ENCODE measurements at places on chromosomes 6 and 20.

DNA sequence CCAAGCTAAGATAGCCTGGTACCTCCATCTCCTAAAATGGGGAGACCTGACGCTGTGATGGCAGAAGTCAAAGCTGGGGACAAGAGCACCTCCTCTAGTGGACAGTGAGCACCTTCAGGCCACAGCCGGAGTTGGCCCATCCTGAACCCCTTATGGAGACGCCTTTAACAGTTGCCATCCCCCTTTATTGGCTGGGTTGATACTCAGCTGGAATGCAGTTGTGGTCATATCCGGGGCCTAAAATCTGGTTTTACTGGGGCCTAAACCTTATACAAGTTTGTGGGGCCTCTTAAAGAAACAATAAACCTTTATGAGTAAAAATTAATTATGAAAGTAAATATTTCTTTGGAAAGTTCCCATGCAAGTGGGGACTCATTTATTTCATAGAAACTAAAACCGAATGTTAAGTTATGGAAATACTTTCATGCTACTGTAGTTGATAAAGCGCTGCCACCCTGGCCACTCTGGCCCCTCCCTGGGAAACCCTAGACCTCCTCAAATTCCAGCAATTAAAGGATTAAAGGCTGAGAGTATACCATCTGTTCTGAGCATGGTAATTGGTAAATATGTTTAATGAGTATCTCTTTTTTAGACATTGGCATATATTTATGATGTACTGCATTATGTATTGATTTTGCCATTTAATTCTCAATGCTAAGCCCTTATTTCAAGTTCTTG is 95.1 kb upstream of the SASH1 start:
- DNase-seq, result no peak

DNA sequence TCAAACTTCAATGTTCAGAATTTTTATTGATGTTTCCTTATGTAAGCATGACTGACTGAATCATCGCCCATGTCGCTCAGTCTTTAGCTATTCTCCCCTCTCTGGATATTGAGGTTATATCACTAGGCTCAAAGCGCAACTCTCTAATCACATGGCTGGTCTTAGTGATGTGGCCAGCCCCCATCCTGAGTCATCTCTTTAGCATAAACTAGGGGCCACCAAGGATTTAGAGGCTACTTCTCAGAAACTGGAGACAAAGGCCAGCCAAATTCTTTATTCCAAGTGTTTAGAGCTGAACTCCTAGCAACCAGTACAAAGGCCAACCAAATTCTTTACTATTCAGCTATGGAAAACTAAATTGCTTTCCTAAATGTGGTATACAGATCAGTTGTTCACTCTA is 61.4 kb downstream of the FAM135A start:
- no peak for DNase-seq

DNA sequence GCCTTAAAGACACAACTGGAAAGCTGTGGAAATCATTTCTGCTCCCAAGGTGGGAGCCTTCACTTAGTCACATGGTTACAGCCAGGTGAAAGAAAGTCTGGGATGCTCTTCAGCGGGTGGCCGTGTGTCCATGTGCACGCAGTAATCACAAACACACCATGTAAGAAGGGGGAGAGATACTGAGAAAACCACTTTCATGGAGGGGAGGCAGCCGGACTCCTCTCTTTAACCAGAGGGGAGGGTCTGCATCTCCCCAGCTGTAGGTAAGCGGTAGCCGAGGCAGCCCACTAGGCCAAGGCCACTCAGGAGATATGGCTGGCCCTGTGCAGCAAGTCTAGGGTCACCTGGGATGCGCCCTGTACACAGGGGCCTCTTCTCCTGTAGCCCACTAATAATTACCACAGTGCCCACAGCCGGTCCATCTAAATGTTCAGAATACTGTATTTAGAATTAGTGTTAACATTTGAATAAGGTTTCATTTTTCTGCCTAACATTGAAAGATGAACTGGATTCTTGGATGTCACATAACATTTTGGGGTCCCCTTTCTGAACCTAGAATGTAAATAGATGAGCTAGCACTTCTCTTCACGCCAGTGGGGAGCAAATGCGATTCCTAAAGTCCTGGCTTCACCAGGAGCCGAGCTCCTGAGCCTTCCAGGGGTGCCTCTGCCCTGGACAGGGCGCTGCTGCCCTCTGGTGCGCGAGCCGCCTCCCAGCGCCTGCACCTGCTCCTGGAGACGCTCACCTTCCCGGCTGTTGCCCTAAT is 15.9 kb downstream of the GPR31 start:
- DNase-seq, result peak; percentile 68

- DNase-seq, result no peak
Measured at GRCh38 chr6:165404697-165405096, 95.3 kb upstream of the C6orf118 start.

GRCh38 chr6:36195471-36196112 is 952 bp upstream of the BRPF3 start:
- DNase-seq, result no peak

DNA sequence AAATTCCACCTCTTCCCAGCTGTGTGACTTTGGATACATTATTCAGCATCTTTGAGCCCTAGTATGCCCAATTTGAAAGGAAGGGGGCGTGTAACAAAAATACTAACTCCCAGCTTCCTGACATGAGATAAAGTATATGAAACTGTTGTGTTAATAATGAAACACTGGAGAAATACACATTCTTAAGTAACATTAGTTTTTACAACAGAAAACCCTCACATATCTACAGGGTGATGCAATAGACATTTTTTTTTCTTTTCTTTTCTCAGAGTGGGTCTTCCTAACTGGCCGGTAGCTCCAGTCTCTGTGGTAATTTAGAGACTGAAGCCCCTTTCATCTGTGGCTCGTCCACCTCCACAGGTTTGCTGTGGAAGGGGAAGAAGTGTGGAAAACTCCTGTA is 79.5 kb downstream of the CD83 start:
- no peak for DNase-seq

DNA sequence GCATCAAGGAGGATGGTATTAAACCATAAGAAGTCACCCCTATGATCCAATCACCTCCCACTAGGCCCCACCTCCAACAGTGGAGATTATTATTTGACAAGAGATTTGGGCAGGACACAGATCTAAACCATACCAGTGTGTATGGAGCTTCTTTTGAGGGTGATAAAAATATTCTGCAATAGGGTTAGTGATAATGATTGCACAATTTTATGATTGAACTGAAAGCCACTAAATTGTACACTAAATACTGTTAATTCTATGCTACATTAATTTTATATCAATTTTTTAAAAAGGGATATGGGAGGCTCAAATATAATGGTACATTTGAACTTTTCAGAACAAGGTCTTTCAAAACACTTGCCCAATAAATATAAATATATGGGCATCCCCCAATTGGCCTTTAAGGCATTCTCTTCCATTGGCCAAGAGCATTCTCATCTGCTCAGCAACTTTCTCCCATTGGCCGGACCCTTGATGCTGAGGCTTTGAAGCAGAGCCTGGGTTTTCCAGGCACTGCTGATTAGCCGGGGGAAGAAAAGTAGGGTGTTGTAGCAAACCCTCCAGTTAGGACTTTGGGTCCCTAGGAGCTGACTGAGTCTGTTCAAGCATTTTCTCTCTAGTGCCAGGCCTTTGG is 209.9 kb downstream of the LRFN2 start:
- no peak for DNase-seq

DNA sequence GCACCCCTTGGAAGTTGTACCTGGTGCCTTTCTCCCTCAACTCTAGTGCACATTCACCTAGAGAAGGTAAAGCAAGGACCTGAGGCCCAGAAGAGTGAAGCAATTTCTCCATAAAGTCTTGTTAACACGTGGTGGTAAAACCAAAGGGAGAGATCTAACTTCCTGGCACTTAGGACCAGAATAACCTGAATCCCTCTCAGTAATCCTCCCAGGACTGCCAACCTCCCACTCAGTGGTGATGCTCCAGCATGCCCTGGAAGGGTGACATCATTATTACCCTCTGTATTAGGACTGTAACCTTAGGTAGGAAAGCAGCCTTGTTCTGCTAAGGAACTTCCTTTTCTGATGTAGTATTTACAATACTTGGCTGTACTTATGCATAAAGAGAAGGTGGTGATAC is 330.6 kb upstream of the MARCKS start:
- no peak for DNase-seq

DNA sequence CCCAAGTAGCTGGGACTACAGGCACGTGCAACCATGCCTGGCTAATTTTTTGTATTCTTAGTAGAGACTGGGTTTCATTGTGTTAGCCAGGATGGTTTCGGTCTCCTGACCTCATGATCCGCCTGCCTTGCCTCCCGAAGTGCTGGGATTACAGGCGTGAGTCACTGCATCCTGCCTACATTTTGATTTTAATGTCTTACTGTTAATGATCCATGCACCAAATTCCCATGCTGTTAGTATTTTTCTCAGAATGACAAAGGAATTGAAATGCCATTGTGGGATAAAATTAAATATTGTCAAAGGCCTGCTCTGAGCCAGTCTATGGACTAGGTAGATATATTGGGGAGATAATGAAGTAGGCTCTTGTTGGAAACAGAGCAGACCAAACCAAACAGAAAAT is 28.2 kb downstream of the CBFA2T2 start:
- no peak for DNase-seq

DNA sequence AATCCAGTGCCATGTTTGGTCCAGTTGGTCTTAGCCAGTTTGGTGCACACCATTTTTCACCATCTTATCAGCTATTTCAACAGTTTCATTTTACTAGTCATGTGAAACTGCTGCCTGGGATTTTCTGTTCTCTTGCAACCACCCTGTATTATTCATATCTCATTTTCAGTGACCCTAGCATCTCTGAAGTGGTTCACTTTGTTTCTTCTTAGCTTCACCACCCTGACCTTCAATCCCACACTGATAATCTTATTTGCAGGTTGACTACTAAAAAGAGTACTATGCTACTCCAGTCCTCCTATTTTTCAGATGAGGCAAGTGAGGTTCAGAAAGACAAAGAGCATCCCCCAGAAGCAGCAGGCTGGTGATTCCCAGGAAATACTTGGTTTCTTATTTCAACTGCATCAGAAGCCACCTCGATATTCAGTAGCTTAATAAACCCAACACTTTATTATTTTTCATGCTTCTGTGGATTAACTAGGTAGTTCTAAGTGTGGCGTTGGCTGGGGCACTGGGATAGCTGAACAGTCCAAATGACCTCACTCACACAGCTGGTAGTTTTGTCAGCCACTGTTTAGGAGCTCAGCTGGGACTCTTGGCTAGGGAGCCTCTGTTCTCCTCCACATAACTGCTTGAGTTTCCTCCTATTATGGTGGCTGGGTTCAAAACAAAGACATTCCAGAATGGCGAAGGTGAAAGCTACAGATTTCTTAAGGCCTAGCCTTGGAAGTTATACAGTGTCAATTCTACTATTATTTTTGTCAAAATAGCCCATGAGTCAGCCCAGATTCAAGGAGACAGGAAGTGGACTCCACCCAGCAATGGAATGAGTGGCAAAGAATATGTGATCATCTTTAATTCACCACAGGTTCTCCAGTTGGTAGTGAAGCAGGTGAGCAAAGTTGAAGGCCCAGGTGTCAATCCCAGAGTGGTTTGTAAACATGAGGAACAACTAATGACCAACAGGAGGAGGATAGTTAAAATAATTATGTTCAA is 40.6 kb downstream of the BPIFB4 start:
- no peak for DNase-seq

DNA sequence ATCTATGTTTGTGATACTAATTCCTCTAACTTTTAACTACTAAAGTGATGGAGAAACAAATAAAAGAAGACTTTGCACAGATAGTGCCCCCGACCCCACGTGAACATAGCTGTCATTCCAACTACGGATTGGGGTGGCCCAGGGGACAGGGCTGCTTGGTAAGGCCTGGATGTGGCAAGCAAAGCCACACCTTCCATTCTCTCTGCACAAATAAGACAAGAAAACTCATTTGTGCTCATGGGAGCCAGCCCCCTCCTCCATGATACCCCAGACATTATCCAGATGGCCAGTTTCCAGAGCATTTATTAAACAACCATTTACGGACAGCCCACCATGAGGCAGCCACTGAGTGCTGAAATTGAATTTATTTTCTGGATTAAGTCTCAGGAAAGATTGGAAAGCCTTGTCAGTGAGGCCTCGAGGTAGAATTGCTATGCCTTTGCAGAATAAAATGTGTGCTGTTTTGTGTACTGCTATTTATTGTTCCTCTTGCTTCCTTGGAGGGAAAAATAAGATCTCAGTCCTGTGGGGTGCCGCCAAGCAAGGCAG is 151.2 kb downstream of the UNC5CL start:
- no peak for DNase-seq

GRCh38 chr6:81366972-81367371 is 385.5 kb downstream of the TENT5A start:
- DNase-seq, result no peak

DNA sequence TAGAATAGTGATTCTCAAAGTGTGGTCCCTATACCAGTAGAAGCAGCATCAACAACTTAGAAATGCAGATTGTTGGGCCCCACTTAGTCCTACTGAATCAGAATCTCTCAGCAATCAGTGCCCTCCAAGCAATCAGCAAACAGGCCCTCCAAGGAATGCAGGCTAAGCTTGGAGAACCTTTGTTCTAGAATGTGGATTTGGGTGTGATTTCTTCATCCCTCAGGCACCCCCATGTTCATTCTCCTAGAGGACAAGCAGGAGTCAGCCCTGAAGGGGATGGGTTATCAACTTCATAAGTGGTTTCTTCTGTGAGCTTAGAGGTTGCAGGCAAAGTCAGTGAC is 40.5 kb upstream of the TAF8 start:
- DNase-seq, result no peak

- peak; percentile 90 for DNase-seq
Measured at GRCh38 chr6:170024940-170025339, 265.9 kb downstream of the DLL1 start.

- no peak for DNase-seq
Measured at GRCh38 chr6:36117658-36118549, 12.4 kb upstream of the MAPK13 start.

DNA sequence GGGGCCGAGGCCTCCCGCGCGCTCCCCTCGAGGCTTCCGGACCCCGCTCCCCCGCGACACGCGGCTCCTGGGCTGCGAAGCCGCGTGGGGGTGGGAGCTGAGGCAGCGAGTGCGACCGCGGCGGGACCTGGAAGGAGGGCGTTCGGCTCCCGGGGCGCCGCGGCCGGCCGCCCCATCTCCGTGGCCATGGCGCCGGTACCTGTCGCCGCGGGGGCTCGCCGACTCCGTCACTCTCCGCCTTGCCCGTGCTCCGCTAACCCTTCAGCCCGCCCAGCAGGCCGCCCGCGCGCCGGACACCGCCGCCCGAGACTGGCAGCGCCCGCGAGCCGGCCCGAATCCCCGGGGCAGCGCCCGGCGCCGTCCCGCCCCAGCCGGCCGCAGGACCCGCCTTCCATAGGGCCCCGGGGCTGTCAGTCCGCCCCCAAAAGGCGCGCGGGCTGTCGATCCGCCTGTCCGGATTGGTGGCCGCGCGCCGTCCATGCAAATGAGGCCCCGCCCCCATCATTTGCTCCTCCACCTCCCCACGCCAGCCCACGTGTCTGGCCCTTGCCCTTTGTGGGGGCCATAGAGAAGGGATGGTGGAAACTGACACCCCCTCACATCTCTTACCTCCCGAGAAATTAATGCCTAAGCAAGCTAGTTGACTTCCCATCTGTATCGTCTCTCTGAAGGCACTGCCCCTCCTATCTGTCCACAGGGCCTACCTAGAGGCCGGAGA is at the start of gene FKBP5:
TSS of gene FKBP5 (minus strand) at position 311 of the 718 bp plus-strand sequence. CDS start 46,091 bp downstream, outside the sequence.
- no peak for DNase-seq

- no peak for DNase-seq
Measured at GRCh38 chr20:22525069-22525820, 59.1 kb downstream of the FOXA2 start.

All from NCI-H1092 (cell line).